Right renal cortex interstitium (tissue), 3 donors: ENCODE measurements at places on chromosomes 7 and 10. TPM values are rescaled to one million over a fixed set of nuclear protein-coding genes. Genes with fewer than 3 reads are reported as not detected.

- no peak for DNase-seq
These were observed 16.7 kb downstream of the ITGB1 start for GRCh38 chr10:32941357-32941756.

GRCh38 chr10:132248455-132249225 lies 59.1 kb downstream of the STK32C start:
- no peak for DNase-seq

GRCh38 chr10:4812046-4812445 lies 14.0 kb upstream of the AKR1E2 start:
- no peak for DNase-seq

- no peak for DNase-seq
These were observed 92.7 kb upstream of the PFKP start for GRCh38 chr10:2974503-2975207.

DNA sequence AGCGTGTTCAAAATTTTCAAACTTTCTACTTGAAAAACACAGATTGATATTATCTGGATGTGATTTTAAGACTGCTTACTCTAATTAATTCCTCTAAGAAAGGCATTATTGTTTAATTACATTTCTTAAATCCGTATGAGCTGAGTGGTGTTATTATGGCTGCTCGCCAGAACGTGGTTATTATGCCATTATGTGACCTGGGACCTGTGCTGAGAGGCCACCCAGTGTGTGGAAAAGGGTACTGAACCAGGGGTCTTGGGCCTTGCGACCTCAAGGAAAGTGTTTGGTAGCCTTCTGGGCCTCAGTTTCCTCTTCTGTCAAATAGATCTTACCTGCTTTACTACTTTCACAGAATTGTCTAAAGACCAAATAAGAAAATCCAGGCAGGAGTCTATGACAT lies 15.4 kb downstream of the LGI1 start:
- no peak for DNase-seq

- peak; percentile 29 for DNase-seq
These were observed 515 bp downstream of the GSDME start for GRCh38 chr7:24756545-24757352.

- no peak for DNase-seq
These were observed 57.3 kb downstream of the ST7 start for GRCh38 chr7:117010375-117011133.

- DNase-seq, result no peak
These were observed 123.7 kb downstream of the GRK5 start for GRCh38 chr10:119331061-119331460.

DNA sequence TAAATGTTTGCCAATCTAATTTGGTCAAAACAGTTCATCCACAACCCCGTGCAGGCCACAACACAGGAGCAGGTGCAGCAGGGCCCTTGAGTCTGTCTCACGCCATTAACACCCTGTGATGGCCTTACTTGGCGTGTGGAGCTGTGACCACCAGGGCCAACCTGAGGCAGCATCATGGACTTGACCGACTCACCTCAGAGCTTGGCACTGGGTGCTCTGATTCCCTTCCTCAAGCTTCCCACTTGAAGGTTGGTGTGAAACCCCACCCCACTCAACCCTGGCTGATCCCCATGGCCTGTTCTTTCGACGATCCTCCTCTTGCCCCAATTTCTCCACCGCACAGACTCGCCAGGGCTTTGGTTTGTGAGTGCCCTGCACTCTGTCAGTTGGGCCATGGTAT lies 623.1 kb downstream of the PTPRN2 start:
- no peak for DNase-seq

DNA sequence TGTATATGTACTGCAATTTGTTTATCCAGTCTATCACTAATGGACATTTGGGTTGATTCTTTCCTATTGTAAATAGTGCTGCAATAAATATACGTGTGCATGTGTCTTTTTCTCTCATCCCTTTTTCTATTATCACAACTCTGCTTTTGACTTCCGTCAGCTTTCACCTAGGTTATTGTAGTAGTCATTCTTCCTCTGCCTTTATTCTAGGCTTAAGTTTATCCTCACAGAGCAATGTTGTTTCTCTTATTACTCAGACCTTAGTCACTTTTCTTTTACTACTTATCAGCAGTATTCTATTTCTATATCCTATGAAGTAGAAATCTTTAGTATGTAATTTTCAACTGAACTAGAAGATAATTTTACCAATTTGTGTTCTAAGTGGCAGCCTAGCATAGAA lies 175.3 kb upstream of the SEMA3E start:
- no peak for DNase-seq

Gene NPY4R
- polyA plus RNA-seq, result not detected

Gene GDF2
- not detected for polyA plus RNA-seq

Gene NKX1-2
- not detected for polyA plus RNA-seq

Gene CYP3A5
- 1.4 TPM for polyA plus RNA-seq

Gene OR2A5
- not detected for polyA plus RNA-seq
